ENCODE measurements at places on chromosomes 3 and 15.

DNA sequence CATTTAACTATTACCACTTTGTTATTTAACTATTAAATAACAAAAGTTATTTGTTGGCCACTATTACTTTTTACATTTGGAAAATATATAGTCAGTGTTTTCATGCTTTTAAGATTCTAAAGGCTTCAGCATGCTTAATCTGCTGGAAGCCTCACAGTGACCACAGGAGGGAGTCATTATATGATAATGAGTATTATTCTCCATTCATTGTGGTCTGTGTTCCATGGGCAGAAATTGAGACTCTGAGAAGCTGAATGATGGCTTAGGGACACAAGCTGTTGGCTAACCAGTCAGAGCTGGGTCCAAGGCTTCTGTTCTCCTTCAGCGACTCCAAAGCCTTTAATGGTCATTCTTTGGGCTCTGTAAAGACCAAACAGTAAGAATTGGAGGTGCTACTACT lies 64.7 kb downstream of the BFSP2 start:
- no peak for DNase-seq

DNA sequence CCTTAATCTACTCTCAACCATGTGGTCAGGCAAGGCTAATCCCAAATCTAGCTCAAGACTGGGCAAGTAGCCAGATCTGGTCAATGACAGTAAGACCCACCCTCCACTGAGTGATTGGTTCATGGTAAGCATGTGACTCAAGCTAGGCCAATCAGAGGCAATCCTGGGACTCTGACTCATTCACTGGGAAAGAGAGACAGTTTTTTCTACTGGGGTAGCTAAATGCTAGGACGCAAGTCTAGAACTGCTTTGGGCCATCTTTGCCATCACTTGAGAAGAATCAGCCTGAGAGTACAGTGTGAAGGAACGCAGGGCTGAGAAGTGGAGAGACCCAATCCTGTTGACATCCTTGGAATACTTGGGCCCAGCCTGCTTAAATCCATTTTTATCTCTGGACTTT lies 9.4 kb upstream of the RAD18 start:
- no peak for DNase-seq

- no peak for DNase-seq
Observed at GRCh38 chr3:59677747-59678702, 628.2 kb upstream of the CFAP20DC start.

DNA sequence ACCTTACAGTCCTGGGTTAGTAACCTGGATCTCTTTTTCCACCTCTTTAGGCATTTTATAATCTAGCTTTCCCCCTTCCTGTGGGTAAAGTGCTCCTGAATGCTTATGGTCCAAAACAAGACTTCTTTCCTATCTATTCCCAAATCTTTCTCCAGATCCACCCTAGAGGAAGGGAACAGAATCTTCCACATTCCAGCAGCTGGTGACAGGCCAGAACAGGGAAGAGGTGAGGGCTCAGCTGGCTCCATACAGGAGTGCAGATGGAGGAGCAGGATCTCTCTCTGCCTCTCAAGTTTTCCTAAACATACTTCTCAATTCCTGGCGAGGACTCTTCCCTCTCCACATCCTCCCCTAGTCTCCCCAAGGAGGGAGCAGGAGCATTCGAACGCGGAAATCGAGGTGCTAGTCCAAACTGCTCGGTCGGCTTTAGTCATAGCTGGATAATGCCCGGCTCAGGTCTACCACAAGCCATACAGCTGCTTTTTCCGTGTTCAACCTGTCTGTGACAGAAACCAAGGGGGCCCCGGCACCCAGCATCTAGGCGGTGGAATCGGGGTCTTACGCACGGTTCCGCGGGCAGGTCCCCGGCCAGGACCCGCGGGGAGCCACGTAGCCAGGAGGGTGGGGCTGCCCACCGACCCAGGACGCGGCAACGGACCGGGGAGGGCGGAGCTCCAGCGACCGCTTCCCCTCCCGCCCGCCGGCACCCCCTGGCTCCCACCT lies 4.0 kb downstream of the RASSF1 start:
- no peak for DNase-seq

- no peak for DNase-seq
Observed at GRCh38 chr15:92505611-92506010, 111.9 kb downstream of the ST8SIA2 start.

- DNase-seq = no peak
Observed at GRCh38 chr3:187072511-187072910, 66.8 kb downstream of the RPL39L start.

GRCh38 chr3:192855434-192855833 lies 62.2 kb downstream of the MB21D2 start:
- no peak for DNase-seq

GRCh38 chr3:36803091-36803791 lies 38.9 kb upstream of the DCLK3 start:
- no peak for DNase-seq

GRCh38 chr15:75943713-75944215 lies 40.1 kb downstream of the FBXO22 start:
- no peak for DNase-seq

- DNase-seq = no peak
Observed at GRCh38 chr3:308597-309321, 112.2 kb downstream of the CHL1 start.

Measured in stimulated activated CD4-positive, alpha-beta T cell treated with anti-CD3 and anti-CD28 coated beads, Interleukin-1b, Interleukin-23, amount 100 ng/mL, for 48 hours (primary cell).